Hematopoietic multipotent progenitor cell treated with erythropoietin and hydrocortisone succinate and interleukin-3 and kit ligand, for 8 days (in vitro differentiated cells): ENCODE measurements at places on chromosomes 5 and 9.

DNA sequence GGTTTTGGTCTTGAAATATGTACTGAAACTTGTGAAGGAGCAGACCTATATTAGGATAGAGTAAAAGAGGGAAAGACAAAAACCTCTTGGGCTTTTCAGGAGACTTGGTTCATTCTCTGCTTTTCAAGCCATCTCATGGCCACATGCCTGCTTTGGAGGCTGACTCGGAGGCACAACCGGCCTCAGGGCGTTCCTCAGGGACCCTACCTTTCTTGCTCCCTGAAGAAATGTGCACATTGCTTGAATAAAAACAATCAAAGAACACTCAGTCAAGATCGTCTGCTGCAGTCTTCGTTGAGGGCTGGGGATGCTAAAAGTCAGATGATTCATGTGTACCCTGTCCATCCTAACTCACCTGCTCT, 994 bp downstream of the IRGM start:
- DNase-seq: no peak

- DNase-seq: no peak
These were observed 215.7 kb downstream of the PAX5 start for GRCh38 chr9:36818242-36818938.

DNA sequence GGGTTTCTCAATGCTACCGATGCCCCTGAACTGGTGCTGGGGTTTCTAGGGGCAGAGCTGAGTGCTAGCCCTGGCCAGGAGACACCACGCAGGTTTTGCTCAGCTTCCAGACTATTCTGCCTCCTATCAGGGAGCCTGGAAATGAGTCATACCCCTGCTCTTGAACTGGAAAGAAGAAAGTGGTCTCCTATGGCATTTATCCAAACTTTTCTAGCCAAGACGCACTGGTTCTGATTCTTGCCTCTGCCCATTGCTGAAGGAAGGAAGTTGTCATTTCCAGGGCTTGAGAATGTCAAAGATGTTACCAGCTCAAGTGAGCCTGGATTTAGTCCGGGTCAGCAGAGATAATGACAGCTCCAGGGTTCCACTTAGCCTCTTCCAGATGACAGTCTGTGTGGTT, 561.9 kb downstream of the CDK5RAP2 start:
- no peak for DNase-seq

DNA sequence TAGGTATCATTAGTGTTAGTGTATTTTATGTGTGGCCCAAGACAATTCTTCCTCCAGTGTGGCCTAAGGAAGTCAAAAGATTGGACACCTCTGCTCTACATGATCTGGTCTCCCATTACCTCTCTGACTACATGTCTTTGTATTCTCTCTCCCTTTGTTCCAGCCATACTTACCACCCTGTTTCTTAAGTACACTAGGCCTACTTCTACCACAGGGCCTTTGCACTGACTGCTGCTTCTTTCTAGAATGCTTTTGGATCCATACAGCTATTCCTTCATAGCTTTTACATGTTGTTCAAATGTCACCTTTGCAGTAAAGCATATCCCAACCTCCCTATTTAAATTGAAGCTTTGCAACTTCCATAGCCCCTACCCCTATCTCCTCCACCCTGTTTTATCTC, 5.4 kb downstream of the XRCC4 start:
- no peak for DNase-seq

GRCh38 chr5:132979367-132979940, 16.0 kb upstream of the AFF4 start:
- DNase-seq: no peak

GRCh38 chr5:179211068-179211467, 134.2 kb downstream of the ADAMTS2 start:
- DNase-seq: no peak

DNA sequence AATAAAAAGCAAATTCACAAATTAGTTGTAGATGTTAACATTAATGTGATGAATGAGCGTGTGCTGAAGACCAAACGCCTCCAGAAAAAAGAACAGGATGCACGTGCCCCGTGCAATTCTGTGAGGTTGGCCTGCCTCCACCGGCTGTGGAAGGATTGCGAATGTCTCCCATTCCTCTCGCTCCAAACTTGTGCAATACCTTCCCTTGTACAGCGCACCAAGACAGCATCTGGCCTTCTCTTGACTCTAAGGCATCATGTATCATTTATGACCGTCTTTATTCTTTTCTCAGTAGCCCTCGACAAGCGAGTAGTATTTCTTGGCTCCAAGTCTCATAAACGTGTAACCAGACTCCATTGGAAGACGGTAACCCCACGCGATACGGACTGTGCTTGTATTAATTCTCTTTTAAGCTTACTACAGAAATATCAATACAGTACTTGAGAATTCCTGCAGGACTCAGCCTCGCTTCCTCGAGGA, 1.5 kb upstream of the TESK1 start:
- no peak for DNase-seq

- DNase-seq: no peak
These were observed 753.2 kb upstream of the RIOK2 start for GRCh38 chr5:97936231-97936630.

DNA sequence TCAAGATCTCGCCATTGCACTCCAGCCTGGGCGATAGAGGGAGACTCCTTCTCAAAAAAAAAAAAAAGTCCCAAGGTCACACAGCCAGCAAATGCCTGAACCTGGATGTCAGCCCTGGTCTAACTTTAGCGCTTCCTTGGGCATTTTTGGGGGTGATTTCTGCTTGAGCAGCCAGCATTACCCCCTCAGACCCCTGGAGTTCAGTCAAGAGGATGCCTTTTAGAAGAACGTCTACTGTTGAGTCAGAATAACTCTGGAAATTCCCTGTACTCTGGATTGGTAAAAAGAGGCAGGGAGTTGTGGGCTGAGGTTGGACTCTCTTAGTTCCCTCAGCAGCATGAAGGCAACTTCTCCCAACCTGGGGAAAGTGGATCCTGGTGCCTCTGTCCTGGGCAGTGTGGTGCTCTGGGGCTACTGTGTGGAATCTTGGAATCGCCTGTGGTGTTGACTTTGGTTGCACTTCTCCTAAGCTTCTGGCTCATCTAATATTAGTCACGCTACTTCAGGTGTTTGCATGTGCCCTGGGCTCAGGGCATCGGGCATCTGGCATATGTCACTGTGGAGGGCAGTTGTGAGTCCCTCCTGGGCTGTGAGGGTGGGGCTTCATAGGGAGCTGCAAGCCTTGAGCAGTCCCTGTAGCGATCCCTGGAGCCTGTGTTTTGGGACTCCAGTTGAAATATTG, 32.2 kb downstream of the STXBP1 start:
- DNase-seq: no peak

DNA sequence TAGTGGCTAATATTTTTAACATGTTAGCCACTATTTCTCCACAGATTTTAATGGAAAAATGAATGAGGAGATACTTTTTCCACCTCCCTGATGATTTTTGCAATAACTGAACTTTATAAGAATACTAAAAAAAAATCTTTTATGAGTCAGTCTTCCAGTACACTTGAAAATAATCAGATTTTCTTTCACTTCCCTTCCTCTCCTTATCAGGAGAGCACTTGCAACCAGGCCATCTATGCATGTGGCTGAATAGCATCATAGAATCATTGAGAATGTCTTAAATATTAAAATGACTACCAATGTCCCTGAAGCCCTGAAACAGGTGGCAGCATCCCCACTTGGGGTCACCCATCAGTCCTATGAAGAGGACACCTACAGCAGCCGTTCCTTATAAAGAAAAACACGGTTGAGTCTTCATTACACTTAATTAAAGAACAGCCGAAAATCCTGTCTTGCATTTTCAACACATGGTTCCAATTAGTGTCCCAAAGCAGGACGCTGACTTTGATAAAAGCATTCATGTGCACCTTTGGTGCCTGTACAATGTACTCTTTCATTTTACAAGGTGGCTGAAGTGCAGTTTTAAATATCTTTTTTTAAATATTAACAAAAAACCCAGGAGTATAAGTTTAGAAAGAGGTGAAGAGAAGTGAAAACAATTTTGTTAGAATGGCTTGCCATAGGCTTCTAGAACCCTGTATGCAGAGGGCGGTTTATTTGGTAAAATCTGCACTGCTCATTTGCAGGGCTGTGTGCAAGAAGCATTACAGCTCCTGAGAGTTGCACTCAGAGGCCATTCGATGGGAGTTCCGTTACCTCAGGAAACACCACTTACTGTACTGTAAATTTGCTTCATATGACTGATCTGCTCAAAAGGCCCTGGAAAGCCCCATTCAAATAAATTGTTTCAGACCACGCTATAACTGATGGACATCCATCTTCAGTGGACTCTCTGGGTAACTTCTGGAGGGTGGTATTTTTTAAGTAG, 106.9 kb upstream of the VCAN start:
- DNase-seq: no peak

DNA sequence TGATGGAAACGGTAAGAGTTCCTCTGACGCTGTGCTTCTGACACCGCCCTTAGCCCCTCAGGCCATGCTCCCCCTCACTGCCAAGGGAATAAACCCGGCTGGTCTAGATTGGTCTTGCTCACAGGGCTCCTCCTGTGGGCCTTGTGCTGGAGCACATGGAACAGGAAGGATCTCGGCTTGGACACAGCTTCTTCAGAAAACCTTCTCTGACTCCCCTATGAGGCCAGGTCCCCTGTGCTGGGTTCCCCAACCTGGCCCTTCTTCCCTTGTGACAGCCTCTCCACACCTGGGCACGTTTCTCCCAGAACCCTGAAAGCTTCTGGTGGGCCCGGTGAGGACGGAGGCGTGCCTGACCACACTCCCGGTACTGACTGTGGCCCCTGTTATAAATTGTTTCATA, 8.2 kb downstream of the SPATA31E1 start:
- DNase-seq: no peak

GRCh38 chr9:99750526-99750925, 71.2 kb upstream of the NR4A3 start:
- no peak for DNase-seq

DNA sequence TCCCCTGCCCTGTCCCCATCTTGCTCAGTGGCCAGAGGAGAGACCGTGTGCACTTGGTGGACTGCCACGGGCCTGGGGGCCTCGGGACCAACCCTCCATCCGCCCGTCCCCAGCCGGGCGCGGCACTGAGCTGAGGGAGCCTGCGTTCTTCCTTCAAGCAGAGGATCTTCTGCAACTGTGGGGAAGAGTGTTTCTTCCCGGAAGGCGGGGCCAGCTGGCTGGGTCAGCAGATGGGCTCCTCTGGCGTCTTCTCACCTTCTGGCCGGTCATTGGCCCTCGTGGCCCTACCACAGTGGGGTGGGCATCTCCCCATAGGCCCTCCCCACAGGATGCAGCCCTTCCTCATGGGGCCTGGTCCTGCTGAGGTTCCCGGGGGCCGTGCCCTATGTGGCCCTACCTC, 17.4 kb downstream of the RXRA start:
- DNase-seq: no peak

- no peak for DNase-seq
These were observed 324.4 kb downstream of the ENC1 start for GRCh38 chr5:74316064-74316603.

- no peak for DNase-seq
These were observed 84.5 kb downstream of the BRINP1 start for GRCh38 chr9:119284587-119285337.

GRCh38 chr5:151023047-151023615, 2.7 kb downstream of the GPX3 start:
- peak; percentile 91 for DNase-seq

DNA sequence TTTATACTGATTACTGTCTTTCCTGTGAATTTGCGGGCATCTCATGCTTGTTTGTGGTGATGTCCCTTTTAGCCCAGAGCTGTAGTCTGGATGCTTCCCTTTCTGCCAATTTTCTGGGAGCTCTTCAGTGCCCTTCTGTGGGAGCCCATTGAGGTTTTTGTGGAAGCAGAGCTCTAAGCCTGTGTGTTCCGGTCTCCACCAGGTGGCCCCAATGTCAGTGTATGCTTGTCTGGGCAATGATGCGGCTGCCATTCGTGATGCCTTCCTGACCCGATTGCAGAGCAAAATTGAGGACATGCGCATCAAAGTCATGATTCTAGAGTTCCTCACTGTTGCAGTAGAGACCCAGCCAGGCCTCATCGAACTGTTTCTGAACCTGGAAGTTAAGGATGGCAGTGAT, 35.1 kb downstream of the SH3GLB2 start:
- peak; percentile 31 for DNase-seq

- no peak for DNase-seq
These were observed 63.8 kb upstream of the AFAP1L1 start for GRCh38 chr5:149207831-149208230.

DNA sequence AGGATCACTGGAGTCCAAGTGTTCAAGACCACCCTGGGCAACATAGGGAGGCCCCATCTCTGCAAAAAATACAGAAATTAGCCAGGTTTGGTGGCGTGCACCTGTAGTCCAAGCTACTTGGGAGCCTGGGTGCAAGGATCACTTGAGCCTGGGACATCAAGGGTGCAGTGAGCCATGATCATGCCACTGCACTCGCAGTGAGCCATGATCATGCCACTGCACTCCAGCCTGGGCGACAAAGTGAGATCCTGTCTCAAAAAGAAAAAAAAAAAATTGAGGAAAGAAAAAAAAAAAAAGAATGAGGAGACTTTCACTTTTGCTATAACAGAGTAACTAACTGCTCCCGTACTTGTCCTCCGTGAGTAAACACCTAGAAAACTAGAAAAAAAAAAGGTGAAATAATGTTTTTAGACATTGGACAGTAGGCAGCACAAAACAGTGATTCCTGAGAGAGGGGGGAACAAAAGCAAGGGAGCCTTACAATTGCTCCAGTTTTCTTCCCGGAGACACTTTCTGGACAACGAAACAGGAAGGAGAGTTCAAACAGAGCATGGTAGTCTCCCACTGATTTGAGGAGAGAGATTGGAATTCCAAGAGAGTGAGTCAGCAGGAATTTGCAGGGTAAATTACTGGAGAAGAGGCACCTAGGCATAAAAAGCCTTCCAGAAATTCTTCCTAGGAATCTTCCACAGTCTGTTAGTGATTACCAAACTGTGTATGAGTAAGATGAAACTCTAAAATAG, 6.9 kb upstream of the ZBTB5 start:
- no peak for DNase-seq

DNA sequence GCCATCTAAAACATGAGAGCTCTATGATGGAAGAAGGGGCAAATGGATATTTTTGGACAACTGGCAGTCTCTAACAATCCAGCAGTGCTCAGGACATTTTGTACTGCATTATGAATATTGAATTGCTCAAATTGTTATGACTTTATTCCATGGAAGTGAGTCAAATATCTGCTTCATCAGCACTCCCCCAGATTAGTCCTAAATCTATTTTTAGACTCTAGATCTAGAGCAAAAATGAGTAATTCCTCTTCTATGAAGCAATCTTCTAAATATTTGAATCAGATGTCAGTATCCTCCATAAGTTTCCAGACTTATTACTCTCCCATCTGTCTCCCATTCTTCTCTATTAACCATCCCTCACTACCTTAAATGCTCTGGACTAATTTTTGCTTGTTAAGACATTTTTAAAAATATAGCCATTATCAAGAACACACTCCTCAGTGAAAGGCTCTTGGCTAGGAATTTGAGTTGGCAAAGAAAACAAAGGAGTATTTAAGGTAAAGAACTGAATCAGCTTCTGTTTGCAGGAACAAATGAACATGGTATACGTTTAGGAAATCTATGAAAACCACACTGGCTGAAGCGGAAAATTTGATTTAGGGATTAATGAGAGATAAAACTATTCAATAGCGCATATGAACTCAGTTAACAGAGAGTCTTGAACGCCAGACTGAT, 300.9 kb downstream of the MCTP1 start:
- DNase-seq: no peak

GRCh38 chr9:126671983-126672382, 58.3 kb downstream of the LMX1B start:
- DNase-seq: no peak
